ENCODE measurements at places on chromosomes 7 and 10.
A peak's percentile ranks its signal among the peaks of the same experiment; 100 is the strongest.

DNA sequence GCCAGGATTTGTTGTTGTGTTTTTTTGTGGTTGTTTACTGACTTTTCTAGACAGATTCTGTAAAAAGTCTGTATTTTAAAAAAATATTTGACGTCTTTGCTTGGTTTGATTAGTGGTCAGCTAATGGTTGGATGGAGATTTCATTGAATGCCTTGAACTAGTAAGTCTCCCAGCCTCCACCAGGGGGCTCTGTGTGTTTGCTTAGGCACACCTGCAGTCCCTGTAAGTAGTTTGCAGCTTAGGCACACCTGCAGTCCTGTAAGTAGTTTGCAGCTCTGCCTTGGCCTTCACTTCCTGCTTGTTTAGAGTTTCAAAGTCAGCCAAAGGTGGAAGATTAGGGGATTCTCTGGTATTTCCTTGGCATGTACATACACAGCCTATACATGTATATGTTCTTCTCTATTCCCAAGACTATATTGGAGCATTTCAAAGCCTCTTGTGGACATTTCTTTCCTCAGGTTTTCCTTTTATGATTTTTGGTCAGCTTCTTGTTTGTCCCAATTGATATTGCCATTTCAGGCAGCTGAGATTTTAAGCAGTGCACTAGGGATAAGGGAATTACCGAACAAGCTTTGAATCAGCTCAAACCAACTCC is 101.6 kb downstream of the CCSER2 start:
- peak; percentile 69 for DNase-seq

- no peak for DNase-seq
Measured at GRCh38 chr10:63462442-63462841, 3.3 kb downstream of the JMJD1C start.

DNA sequence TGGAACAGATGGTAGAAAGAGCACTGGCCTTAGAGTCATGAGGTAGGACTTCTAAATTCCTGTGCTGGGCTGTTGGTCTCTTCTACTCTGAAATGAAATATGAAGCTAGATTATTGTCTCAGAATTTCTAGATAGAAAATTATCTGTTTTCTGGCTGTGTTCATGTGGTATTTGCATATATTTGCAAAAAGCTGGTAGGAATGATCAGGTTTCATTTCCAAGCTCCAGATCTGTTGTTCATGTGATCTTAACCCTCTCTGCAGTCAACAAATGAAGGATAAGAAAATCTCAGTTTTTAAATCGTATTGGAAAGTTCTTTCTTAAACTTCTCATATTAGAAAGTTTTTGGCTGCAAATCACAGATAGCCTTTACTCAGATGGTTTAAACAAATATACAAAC is 248.3 kb downstream of the CDK14 start:
- no peak for DNase-seq

GRCh38 chr7:149191851-149192250 is 3.5 kb upstream of the ZNF282 start:
- DNase-seq: no peak

DNA sequence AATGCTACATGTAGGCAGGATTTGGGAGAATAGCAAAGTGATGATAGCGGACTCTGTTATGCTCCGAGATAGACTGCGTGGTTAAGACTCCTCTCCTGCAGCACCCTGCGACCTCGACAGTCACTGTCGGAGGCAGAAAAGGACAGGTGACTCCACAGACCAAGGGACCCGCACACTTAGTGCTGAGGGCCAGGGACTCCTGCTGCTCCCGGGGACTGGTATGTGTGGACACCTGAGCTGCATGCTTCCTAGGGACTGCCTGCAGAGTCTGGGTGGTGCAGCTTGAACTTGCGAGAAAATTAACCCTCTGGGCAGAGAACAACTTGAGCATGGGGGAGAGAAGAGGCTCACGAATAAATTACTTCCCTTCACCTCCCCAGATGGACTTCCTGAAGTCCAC is 407.1 kb upstream of the PFKP start:
- no peak for DNase-seq

DNA sequence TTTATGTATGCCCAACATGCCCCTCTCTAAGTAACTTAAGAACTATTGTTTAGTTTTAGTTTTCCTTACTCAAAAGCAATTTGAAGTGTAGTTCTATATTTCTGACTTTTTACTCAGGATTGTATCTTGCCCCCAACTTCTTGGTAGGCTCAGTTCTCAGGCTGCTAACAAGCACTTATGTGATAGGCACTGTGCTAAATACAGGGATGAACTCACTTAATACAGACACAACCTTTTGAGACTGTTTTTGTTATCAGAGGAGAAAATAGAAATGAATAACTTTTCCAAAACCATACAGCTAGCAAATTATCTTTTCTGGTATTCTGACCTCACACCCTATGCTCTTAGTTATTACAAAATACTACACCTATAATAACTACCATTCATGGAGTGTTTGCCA is 16.3 kb downstream of the TAX1BP1 start:
- DNase-seq: no peak

GRCh38 chr10:86289577-86289868 is 77.1 kb downstream of the GRID1 start:
- no peak for DNase-seq

GRCh38 chr10:132102717-132103110 is 37.0 kb downstream of the JAKMIP3 start:
- no peak for DNase-seq

GRCh38 chr10:61016630-61017029 is 72.6 kb upstream of the RHOBTB1 start:
- DNase-seq: no peak

GRCh38 chr7:123624527-123625183 is 23.0 kb downstream of the ASB15 start:
- DNase-seq: peak; percentile 60
